Lower leg skin (tissue), 4 donors: ENCODE measurements at places on chromosomes 4 and X. TPM values are rescaled to one million over a fixed set of nuclear protein-coding genes. Genes with fewer than 3 reads are reported as not detected.
A peak's percentile ranks its signal among the peaks of the same experiment; 100 is the strongest.

DNA sequence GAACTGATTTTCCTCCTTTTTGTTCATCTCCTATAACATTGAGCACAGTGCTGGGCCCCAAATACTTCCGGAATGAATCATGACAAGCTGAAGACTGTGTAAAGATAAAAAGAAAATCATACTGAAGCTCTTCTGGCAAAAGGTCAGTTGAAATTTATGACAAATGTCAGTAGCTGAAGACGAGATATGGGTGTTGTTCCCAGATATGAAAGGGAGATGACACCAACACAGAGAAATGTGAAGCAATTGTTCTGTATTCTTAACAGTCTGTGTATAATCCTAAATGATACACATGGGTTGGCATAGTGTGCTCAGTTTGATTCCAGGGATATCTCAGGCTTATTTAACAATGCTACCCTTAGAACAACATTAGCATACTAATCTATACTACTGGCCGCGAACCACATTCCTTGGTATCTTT is 170.5 kb upstream of the PITX2 start:
- DNase-seq, result no peak

DNA sequence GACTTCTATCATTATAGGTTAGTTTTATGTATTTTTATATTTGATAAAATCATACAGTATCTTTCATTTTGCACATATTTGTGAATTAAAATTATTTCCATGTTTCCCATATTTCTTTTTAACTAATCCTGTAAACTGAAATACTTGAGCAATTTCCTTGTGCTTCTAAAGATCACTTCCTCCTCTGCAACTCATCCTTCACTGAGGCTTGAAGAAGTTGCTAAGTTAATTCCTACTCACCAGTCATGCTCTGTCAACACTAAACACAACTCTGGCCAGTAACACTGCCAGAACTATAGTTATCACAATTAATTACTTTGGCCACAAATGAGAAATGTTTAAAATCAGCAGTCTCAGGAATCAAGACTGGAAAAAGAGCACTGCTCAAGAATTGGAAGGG is 6.7 kb downstream of the SPATA4 start:
- DNase-seq, result no peak

Gene GAGE12J
- not detected for total RNA-seq

GRCh38 chrX:76555816-76556215 is 128.3 kb downstream of the MAGEE1 start:
- DNase-seq, result no peak

Gene TMSB15A
- not detected for total RNA-seq

DNA sequence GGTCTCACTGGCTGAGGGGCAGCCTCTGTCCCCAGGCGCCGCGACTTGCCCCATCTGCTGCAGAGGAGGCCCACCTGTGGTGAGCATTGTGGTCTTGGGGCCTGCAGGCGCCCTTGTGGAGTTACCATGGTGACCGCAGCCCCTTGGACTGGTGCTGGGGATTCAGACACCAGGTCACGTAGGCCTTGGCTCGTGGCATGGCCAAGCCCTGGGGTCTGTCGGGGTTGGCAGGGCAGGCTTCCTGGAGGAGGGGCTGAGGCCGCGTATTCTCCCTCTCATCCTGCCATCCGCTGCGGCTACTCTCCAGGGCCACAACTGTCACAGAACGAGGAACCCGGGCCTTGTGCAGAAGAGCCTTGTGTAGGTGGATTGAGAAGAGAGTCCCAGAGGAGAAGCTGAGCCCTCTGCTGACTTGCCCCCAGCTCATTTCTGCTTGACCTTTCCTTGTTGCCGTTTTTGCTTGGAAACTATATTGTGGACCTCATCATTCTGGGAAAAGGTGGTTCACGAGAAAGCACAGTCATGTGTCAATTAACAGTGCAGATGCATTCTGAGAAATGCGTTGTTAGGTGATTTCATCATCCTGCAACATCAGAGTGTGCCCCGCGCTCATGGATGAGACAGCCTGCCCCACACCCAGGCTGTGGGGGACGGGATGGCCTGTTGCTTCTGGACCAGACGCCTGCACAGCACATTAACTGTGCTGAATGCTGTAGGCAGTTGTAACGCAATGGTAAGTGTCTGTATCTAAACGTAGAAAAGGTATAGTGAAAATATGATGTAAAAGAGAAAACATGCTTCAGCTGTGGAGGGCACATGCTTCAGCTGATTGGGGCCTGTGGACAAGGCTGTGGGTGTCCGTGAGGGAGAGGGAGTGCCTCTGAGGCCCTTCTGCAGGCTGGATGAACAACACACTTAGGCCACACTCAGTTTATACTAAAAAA is 38.5 kb downstream of the TRMT44 start:
- DNase-seq, result no peak

DNA sequence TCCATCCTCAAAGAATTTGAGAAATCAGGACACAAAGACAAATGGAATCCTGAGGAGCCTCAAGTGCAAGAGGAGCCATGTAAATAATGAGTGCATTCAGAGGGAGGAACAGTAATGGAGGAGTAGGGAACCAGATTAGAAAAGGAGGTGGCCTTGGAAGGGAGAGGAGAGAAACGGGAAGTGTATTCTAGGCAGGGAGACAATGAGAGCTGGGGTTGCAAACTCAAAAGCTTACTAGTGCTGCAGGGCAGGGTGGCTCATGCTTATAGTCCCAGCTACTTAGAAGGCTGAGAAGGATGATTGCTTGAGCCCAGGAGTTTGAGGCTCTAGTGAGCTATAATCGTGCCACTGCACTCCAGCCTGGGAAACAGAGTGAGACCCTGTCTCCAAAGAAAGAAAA is 113.2 kb upstream of the LSM6 start:
- DNase-seq, result no peak

Gene PDHA1
- total RNA-seq, result 62.5 TPM

DNA sequence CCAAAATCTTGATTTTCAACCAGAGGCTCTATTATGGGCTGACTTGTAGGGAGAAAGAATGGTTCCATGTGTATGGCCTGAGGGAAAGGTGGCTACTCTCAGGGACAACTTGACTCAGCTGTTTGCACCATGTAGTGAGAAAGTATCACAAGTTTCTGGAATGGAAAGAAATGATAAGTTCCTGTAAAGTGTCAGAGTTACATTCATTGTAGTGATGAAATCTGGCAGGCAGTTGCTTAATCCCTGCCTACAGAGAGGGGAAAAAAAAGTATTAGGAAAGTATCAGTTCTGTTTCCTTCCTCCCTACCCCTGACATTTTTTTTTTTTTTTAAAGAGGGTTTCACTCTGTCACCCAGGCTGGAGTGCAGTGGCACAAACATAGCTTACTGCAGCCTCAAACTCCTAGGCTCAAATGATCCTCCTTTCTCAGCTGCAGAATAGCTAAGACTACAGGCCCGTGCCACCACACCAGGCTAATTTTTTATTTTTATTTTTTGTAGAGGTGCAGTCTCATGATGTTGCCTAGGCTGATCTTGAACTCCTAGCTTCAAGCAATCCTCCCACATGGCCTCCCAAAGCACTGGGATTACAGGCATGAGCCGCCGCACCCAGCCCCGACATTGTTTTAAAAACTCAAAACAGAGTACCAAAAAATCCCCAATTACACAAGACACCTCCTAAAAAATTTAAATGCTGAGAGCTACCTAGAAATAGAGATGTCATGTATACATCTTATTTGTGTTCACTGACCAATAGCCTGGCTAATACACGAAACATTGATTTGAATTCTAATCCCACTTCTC is 4.8 kb upstream of the FBXL5 start:
- peak; percentile 40 for DNase-seq
